NCI-H2029 treated with DMSO at 0.1 percent for 48 hours (cell line): ENCODE measurements at places on chromosomes 7 and 10.

GRCh38 chr7:106646256-106646655, 14.7 kb downstream of the CCDC71L start:
- DNase-seq = no peak

- DNase-seq = no peak
Observed at GRCh38 chr7:39428221-39428620, 138.0 kb upstream of the YAE1 start.

DNA sequence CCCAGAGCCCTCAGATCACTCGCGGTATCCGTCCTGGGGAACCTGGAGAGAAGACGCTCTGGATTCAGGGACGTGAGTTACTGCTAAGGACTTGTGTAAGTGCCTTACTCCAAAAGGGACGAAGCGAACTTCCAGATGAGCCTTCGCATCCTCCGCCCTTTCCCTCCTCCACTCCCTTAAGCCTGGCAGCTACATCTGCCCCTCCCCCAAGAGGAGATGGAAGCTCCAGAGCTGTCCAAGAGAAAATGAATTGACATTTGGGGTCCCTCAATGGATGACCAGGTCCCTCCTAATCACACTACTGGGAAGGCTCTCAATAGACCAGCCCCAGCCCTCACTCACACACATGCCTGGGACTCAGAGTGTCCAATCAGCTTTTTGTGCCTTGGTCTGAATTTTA, 31.3 kb upstream of the GDF10 start:
- no peak for DNase-seq

- DNase-seq = no peak
Observed at GRCh38 chr7:56538541-56539429, 422.6 kb upstream of the NUPR2 start.

- DNase-seq = no peak
Observed at GRCh38 chr7:47285860-47286491, 295.9 kb downstream of the TNS3 start.

- DNase-seq = peak; percentile 15
Observed at GRCh38 chr7:68470836-68471435, 1127.3 kb upstream of the AUTS2 start.

DNA sequence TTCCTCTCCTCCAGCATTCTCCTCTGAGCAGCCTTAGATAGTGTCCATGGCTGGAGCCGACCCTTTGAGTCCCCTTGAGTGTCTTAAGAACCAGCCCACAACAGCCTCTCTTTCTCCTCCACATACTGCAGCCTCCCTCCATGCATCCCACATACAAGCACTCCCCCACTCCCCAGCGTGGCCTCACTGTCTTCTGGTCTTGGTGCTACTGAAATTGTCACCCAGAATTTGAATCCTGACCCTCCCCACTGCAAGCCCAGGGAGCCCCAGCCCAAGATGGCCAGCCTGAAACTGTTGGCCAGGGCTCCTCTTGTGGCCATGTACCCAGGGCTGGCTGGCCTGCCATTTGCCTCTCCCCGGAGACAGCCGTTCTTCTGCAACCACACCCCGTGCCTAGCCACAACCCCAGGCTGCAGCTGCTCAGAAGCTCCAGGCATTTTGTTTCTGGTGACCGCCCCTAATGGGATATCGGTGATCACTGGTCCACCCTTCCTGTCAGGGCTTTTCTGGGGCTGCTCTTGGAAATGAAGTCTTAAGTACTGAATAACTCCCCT, 18.8 kb upstream of the SH2D4B start:
- no peak for DNase-seq

GRCh38 chr7:118029826-118030422, 154.0 kb upstream of the LSM8 start:
- no peak for DNase-seq

GRCh38 chr7:30841801-30842541, 69.7 kb upstream of the AQP1 start:
- DNase-seq = no peak

DNA sequence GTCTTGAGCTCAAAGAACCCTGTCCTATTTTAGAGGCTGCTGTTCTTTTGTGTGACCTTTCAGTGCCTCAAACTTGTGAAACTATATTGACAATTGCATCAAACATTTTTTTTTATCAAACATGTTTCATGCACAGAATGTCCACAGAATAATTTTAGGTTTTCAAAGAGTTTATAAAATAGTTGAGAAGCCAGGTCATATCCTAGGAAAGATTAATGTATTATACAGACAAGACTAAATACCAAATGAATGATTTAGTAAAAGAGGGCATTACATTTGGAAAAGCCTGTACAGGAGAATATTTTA, 67.0 kb downstream of the CDK6 start:
- no peak for DNase-seq

DNA sequence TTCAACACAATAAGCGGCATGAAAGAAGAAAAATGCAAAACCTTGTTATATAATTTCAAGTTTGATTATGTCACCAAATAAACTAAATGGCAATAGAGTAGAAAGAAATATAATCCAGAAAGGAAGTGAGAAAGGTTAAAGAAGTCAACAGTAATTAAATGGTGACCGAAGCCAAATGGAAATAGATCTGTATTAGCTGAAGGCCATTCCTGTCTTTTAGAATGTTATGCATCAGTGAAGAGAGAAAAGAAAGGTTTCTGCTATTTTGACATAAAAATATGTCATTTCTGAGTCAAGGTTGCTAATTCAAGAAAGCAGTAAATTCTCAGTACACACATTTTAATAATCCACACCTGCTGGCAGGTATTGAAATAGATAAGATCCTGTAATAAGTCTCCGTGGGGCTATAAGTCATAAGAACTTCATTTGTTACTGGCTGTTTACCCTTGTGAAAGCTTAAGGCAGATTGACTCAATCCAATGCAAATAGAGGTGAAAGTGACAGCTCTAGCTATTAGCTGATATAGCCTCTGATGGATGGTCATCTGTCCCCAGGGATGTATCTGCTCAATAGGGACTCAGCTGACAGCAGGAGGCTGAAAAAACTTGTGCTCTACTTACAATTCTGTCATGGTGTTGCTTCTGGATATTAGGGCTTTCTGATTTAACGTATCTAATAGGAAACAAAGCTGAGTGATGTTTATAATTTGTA, 152.1 kb downstream of the FZD1 start:
- no peak for DNase-seq

DNA sequence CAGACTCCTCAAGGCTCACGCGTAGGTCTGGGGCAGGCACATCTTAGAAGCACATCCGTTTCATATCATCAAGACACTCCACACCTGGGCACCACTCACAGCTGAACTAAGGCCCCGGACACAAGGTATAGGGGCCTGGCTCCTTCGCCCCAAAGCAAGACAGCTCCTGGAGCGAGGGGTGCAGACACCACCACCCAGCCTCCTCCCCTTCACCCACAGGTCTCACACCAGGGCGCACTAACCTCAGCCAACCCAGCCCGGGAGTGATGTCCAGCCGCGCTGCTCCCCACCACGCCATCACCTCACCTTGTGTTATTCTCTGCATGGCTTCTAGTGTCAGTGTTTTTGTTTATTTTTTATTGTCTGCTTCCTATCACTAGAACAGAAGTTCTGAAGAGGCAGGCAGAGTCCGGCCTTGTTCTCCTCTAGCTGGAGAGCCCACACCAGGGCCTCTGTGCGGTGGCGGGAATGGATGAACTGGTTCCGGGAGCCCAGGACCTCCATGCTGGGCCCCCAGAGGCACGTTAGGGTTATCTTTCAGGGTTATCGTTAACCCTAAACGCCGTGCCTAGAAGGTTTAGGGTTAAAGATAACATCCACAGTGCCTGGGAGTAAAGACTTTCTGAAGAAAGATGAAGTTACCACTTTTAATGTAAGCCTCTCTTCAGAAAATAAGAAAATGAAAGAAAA, 21.8 kb downstream of the BRI3 start:
- no peak for DNase-seq

GRCh38 chr10:68212721-68213352, 19.1 kb downstream of the ATOH7 start:
- DNase-seq = no peak

- DNase-seq = no peak
Observed at GRCh38 chr7:106463851-106464611, 179.2 kb upstream of the NAMPT start.

DNA sequence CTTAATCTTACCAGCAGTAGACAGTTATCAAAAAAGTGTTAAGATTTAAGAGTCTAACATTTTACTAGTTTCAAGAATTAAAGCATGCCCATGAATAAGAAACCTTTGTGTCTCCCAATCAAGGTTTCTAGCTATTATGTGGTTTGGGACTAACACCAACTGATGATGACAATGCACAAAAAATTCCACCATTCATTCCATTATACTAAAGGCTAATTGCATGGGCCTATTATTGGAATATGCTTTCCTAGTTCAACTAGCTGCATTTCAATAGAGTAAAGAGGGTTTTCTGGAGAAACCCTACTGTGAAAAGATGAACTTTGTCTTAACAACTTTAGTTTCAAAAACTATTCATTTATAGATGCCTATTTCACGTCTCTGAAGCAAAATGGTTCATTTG, 44.6 kb downstream of the UBE2H start:
- DNase-seq = no peak

DNA sequence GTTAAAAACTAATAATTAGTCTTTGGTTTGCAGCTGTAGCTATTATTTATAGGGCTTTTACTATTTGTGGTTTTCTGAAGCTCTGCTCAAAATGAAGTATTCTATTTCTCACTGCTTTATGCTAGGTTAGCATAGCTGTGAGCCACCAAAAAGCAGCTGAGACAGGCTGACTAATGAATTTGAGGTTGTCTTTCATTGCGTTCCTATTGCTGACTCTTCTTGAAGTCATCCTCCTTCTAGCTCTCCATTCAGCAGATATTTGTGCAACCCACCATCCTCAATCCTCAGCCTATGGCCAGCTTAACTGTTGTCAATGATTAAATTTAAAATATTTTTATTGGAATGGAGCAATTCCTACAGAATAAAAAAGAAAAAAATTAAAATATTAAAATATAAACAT, 2.1 kb upstream of the RALA start:
- no peak for DNase-seq

GRCh38 chr7:112272921-112273561, 66.5 kb downstream of the ZNF277 start:
- peak; percentile 95 for DNase-seq

- DNase-seq = no peak
Observed at GRCh38 chr10:93600446-93601145, 439 bp downstream of the RBP4 start.

GRCh38 chr7:88037050-88037449, 103.0 kb downstream of the ADAM22 start:
- DNase-seq = no peak
